ENCODE measurements at places on chromosomes 3 and 15.

- DNase-seq = no peak
These were observed 2.2 kb upstream of the ANKDD1A start for GRCh38 chr15:64909546-64909945.

- peak; percentile 20 for DNase-seq
These were observed 976 bp downstream of the DIS3L start for GRCh38 chr15:66294157-66294931.

GRCh38 chr3:33437556-33438283 is 2.5 kb downstream of the UBP1 start:
- DNase-seq = no peak

GRCh38 chr3:10833855-10834414 is 17.9 kb downstream of the SLC6A11 start:
- DNase-seq = no peak

DNA sequence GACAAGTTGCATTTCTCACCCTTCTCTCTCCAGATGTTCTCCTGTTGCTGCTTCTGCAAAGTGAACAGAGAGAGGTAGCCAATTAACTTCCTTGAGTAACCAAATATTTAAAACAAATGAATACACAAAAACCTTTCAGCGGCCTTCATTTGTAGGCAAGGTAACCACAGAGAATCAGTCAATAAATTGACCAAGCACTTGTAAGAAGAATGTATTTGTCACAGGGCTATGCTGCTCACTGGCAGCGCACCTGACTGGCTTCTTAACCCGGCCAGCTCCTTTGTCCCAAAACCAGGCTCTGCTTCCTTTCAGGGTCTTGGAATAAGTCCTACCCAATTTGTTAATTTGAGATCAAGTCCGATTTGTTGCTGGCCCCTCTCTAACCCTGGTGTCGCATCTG is 43.5 kb upstream of the STXBP5L start:
- no peak for DNase-seq

DNA sequence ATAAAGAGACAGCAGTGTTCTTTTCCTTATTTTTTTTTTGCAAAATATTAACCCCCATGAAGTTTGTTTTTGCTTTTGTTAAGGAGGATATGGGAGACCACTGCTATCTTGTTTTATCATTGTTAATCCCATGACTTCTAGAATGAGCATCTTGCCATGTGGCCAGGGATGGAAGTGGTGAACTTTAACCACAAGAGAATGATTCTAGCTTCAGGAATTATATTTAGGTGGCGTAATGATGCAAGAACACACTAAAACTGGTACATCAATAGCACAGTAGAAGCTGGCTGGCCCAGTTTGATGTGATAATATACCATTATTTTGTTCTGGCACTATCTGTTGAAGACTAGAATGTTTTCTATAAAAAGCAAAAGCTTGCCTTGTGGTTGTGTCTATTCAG is 720.9 kb downstream of the GRM7 start:
- DNase-seq = no peak

DNA sequence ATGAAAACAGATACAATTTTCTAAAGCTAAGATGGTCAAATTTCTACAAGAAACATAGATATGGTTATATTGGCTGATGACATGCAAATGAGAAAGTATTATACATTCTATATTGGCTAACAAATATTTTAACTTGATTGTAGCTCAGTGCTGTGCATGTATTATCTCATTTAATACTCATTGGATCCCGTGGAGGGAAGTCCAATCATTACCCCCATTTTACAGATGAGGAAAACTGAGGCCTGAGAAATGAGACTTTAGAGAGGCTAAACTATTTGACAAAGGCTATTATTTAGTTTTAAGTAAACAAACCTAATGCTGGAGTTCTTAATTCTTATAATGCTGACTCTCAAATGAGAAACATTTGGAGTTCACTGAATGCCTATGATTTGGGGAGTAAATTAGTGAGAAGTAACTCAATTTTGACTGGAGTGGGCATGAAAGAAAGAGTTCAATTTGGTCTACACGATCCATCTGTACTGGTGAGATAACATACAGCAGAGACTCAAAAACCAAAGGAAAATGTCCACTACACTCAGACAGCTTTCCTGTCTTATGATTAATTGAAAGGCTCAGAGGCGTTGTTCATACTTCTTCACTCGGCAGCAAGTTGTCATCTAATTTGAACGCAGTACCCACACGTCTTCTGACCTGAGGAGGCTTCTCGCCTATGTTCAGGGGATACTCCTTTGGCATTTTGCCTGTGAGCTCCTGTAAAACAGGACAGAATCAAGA is 72.2 kb upstream of the LMOD3 start:
- DNase-seq = no peak

GRCh38 chr3:131250466-131250865 is 131.1 kb upstream of the NUDT16 start:
- no peak for DNase-seq

- no peak for DNase-seq
These were observed 14.2 kb downstream of the GPR15 start for GRCh38 chr3:98545940-98546339.

- no peak for DNase-seq
These were observed 103.6 kb upstream of the RASGRP1 start for GRCh38 chr15:38667890-38668850.

GRCh38 chr3:170811515-170811914 is 58.5 kb downstream of the RPL22L1 start:
- no peak for DNase-seq

GRCh38 chr3:152443212-152444023 is 174.7 kb downstream of the MBNL1 start:
- no peak for DNase-seq

DNA sequence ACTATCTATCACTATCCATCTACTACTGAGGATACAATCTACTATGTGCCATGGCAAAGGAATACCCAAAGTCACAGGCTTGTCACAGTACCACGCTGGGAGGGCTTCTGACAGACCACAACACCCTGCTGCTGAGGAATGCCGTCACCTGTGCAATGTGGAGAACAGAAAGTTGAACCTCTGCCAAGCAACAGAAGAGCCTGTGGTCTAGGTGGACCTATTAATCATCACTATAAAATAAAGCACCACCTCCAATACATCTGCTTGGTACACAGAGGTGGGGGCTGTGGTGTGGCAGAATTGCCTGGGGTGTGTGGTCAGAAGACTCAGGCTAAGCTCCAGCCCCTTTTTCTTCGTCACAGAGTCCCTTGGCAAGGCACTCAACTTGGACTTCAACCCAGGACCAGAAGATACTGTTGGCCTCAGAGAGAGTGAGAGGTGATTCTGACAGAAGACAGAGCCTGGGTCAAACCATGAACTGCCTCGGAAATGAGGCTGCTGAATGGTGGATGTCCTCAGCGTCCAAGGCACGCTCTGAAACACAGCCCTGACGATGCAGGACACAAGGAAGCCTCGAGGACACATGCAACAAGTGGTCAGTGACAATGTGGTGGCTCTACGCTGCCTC is 189.4 kb upstream of the CHRNA7 start:
- DNase-seq = no peak

DNA sequence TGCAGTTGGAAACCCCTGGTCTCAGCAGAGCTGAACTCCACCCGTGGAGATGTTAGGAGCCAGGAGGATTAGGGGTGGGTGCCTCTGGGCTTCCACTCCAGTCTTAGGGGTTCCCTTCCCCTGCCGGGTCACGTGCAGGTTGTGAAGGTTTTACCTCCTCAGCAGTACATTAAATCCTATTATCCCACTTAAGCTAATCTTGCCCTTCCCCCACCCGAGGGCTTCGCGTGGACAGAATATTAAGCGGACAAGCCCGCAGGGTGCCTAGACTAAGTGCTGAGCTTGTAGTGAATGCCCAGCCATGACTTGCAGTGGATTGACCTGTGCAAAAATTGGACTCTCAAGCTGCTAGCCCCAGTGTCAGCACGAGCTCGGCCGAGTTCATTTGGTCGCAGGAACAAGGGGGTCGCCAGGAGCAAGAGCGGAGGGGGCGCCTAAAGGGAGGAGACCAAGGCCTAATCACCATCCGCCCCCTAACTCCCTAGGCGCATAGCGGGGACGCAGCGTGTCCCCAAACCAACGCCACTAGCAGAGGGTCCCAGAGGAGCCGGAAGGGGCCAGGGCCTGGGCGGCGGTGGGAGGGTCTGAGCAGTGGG is 498 bp upstream of the SEMA4B start:
- no peak for DNase-seq

DNA sequence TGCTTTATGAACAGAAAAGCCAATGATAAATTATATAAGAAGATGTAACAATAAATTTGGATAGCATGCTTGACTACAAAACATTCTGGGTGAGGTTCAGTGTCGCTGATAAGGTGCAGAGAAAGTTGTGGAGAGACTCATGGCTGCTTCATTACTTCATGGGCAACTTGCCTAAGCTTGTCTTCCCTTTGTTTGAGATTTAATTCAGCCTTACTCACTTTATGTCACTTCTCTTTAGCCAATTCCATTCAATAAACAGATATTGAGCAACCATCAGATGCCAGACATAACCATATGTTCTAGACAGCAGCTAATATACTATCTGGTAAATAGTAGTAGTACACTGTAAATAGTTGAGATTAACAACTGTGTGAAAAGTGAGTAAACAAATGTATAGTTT is 401.5 kb upstream of the FRG2C start:
- no peak for DNase-seq

DNA sequence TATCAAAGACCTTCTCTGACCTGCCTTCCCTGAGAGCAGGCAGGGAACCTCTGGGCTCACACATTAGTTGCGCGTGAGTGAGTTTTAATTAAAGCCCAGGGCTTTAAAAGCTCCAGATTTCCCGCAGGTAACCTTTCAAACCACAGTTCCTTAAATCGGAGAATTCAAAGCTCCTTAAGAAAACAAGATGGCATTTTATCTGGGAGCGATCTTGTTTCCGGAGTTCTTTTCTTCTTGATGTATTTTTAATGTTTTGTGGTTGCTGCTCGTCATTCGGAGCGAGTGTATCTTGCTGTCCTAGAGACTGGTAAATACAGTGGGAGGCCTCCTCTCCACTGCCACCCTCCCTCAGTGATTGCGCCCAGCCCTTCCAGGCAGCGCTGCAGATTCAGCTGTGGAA is 284.3 kb downstream of the CLSTN2 start:
- DNase-seq = no peak

DNA sequence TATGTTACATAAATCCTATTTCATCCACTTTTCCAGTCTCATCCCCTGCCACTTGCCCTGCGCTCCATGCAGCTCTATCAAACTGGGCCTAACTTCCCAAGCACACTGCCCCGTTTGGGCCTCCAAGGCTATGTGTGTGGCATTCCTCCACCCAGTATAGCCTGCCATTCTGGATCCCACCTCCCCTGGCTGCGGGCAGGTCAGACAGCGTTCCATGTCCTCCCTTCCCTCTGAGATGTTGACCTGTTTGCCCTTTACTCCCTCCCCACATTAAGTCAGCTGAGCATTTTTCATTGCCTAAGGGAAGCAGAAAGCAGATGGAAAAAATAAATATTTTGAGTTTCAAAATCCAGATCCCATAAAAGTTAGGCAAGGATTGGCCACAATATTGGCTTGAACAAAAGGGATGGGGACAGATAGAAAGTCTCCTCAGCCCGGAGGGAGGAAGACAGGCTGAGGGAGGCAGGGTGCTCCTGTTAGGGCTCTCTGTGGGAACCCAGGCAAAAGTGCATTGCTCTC is 73.3 kb downstream of the CYP19A1 start:
- DNase-seq = no peak

- no peak for DNase-seq
These were observed 26.3 kb upstream of the TIPARP start for GRCh38 chr3:156648086-156648485.

GRCh38 chr3:24088782-24089181 is 143.7 kb downstream of the NR1D2 start:
- DNase-seq = no peak

DNA sequence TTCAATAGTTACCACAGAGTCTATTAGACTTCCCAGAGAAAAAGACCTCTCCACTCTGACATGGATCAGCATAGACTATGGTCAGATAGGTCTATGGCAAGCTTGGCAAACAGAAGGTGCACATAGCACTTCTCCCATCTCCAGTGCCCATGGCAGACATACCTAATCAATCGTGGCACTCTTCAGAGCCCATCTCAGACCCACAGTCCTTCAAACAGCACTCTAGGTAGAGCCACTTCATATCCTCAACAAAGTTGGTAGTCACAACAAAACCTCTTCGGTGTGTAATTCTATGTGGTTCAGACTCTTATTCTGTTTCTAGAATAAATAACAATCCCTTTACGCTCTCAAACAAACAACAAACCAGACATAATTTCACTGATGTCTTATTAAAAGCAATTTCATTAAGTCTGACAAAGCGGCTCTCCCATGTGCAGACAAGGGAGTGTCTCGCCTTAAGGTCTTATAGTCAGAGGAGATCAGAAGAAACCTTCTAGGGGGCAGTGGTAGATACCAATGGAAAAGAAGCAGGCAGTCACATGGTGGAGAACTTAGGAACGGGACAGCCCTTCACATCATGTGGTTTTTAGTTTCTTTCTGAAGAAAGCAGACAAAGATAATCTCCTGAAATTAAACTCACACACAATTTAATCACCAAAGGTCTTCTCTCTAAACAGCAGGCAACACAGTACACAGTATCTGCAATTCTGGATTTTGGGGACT is 483.4 kb downstream of the FOXP1 start:
- DNase-seq = no peak

- no peak for DNase-seq
These were observed 18.7 kb upstream of the TMEM115 start for GRCh38 chr3:50378024-50378423.

GRCh38 chr3:125302932-125303331 is 72.2 kb downstream of the ZNF148 start:
- no peak for DNase-seq

GRCh38 chr3:2476996-2477395 is 378.3 kb downstream of the CNTN4 start:
- DNase-seq = no peak

- no peak for DNase-seq
These were observed 69.9 kb downstream of the OXNAD1 start for GRCh38 chr3:16334909-16335308.

GRCh38 chr3:141116721-141117120 is 65.6 kb downstream of the SPSB4 start:
- peak; percentile 55 for DNase-seq

DNA sequence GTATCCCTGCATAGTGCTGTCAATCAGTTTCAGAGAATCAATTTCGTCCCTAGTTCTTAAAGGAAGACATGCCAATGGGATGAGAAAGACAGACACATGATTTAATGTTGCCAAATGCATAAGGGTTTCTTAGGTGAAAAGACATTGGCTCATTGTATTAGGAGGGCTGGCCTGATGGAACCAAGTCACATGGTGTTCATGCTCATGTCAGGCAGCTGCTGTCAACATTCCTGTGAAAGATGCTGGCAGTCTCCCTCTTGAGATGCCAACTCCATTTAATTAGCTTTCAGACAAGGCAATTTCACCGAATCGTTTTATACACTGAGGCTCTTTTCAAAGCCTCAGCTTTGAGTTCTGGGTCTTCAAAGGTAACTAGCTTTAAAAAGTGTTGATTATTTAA is 16.1 kb upstream of the IL1RAP start:
- DNase-seq = no peak

DNA sequence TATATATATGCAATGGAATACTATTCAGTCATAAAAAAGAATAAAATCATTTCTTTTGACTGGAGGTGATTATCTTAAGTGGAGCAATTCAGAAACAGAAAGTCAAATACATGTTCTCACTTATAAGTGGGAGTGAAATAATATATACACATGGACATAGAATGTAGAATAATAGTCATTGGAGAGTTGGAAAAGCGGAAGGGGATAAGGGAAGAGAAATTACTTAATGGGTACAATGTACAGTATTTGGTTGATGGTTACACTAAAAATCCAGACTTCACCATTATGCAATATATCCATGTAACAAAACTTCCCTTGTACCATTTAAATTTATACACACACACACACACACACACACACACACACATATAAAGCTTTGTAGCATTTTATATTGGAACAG is 84.3 kb downstream of the RAP2B start:
- no peak for DNase-seq

Measured in femur (tissue), 1 donor.